Glomerular endothelial cell (primary cell): ENCODE measurements at places on chromosomes 1 and 21. TPM values are rescaled to one million over a fixed set of nuclear protein-coding genes. Genes with fewer than 3 reads are reported as not detected.

CDK11B gene
- 13.5 and 24.3 TPM in 2 replicates for total RNA-seq

FCRL4 gene
- total RNA-seq: not detected in 2 replicates

BARHL2 gene
- total RNA-seq: not detected in 2 replicates

ZNF683 gene
- total RNA-seq: not detected in 2 replicates

PPM1J gene
- total RNA-seq: 1.6 and 2.2 TPM in 2 replicates

MAD2L2 gene
- total RNA-seq: 30.0 and 35.1 TPM in 2 replicates

PTPN7 gene
- 1.2 TPM in 1 of 2 replicates, not detected in the other for total RNA-seq

NPPA gene
- not detected in 2 replicates for total RNA-seq

OR10J1 gene
- total RNA-seq: not detected in 2 replicates

TRIM67 gene
- 0.29 and 0.58 TPM in 2 replicates for total RNA-seq

CIART gene
- total RNA-seq: 2.2 and 11.4 TPM in 2 replicates

SPRR2G gene
- not detected in 2 replicates for total RNA-seq

SLC44A5 gene
- 1.7 and 6.5 TPM in 2 replicates for total RNA-seq

CGN gene
- total RNA-seq: 0.12 and 0.58 TPM in 2 replicates

B3GALT5 gene
- 1.1 and 3.6 TPM in 2 replicates for total RNA-seq

SGIP1 gene
- total RNA-seq: 9.6 and 39.5 TPM in 2 replicates

FHAD1 gene
- 0.34 TPM in 1 of 2 replicates, not detected in the other for total RNA-seq
